ENCODE measurements at places on chromosomes 3 and 15. TPM values are rescaled to one million over a fixed set of nuclear protein-coding genes. Genes with fewer than 3 reads are reported as not detected.

The PPP1R14D gene
- not detected for polyA plus RNA-seq

DNA sequence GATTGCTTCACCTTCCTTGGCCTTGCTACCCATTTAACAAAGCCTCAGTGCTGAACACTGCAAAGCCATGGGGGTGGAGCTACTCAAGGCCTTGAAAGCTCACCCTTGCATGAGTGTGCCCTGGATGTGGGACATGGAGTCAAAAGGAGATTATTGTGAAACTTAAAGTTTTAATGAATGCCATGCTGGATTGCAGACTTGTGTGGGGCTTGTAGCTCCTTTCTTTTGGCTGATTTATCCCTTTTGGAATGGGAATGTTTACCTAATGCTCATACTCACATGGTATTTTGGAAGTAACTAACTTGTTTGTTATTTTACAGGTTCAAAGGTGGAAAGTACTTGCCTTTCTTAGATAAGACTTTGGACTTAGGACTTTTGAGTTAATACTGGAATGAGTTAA is 538.5 kb upstream of the NECTIN3 start:
- DNase-seq: peak; percentile 77

- DNase-seq: no peak
Observed at GRCh38 chr3:13086531-13086981, 13.3 kb upstream of the IQSEC1 start.

DNA sequence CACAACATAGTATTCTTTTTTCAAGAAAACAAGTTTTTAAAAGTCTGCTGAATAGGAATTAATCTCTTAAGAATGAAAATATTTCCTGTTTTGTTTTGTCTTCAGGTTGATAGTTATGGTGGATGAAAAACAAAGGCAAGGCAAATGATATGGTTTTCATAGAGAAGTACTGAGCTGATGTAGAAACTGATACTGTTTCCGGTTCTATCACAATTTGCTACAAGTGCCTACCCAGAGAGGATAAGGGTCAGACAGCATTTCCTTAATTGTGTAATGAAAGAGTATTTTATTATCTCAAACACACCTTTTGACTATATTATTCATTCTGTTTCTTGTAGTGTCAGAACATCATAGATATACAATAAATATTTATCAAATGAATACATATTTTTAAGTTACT is 836.3 kb downstream of the SQOR start:
- no peak for DNase-seq

- DNase-seq: peak; percentile 98
Observed at GRCh38 chr15:56040081-56041035, 46.9 kb upstream of the NEDD4 start.

Measured in fibroblast of lung (primary cell).